ENCODE measurements at places on chromosomes 4 and X.

DNA sequence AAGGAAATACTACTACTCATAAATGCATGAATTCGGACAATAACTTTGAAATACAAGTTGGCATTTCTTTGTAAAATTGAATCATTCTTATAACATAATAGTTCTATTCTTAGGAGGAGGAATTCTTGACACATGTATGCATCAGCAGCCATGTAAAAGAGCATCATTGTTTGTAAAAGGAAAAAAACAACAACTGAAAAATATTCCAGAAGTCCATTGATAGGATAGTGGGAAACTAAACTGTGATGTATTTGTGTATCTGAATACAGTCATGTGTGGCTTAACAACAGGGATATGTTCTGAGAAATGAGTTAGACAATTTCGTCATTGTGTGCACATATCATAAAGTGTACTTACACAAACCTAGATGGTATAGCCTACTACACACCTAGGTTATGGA lies 102.0 kb upstream of the SH3RF1 start:
- no peak for DNase-seq

DNA sequence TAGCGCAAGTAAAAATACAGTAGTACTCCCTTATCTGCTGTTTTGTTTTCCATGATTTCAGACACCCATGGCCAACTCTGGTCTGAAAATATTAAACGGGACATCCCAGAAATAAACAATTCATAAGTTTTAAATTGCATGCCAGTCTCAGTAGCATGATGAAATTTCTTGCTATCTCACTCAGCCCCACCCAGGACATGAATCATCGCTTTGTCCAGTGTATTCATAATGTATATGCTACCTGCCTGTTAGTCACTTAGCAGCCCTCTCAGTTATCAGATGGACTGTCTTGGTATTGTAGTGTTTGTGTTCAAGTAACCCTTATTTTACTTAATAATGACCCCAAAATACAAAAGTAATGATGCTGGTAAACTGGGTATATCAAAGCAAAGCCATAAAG lies 158.2 kb upstream of the DDIT4L start:
- DNase-seq = no peak

DNA sequence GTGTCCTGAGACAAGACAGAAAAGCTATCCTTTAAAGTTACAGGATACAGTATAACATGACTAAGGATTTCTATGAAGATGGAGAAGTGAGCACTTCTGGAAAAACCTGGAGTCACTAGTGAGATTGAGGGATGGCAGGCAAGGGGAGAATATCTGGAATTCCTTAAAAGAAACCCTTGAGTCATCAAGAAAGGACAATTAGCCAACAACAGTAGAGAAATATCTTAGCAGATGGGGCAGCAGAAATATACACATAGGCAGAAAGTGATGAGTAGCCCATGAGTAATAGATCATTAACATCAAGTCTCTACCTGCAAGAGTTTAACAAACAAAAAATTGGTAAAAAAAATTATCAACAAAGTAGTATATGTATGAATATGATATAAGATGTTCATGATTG lies 858.8 kb upstream of the FRG1 start:
- no peak for DNase-seq

GRCh38 chr4:186300659-186301390 lies 34.8 kb downstream of the F11 start:
- no peak for DNase-seq

DNA sequence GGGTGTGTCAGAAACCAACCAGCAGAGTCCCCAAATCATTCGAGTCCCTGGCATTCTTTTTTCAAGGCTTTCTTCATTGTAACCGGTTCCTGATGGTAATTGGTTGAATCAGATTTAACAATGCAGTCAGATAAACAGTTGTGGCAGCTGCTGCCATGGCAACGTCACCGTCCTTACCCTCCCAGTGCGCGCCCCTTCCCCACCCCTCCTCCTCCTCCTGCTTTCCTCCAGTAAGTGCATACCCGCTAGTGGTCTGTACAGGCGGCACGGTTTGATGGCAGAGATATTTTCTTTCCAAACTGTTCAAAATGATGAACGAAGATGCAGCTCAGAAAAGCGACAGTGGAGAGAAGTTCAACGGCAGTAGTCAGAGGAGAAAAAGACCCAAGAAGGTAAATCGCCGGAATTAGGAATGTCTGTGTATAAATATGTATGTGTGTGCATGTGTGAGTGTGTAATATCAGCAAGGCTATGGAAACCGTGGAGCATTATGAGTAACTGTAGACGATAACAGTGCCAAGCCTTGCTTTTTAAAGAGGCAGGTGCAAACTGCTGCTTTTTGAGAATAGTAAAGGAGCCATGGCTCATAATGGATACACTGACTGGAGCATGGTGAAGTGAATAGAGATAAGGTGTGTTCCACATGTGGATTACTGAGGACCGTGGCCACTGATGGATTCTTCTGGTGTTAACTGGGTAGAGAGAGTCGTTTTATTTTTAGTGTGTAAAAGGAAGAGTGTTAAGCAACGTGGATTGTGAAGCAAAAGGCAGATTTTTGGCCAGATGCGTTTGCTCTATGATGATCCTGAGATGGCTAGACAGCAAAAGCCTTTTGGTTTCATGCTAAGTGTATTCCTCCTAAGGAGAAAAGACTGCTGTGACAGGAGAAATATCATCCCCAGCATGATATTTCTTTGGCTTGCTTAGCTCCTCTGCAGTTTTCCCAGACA lies at the start of gene ANK2:
TSS of gene ANK2 (plus strand) at position 233 of the 950 bp plus-strand sequence. CDS start at position 309, 76 bp downstream.
- no peak for DNase-seq

DNA sequence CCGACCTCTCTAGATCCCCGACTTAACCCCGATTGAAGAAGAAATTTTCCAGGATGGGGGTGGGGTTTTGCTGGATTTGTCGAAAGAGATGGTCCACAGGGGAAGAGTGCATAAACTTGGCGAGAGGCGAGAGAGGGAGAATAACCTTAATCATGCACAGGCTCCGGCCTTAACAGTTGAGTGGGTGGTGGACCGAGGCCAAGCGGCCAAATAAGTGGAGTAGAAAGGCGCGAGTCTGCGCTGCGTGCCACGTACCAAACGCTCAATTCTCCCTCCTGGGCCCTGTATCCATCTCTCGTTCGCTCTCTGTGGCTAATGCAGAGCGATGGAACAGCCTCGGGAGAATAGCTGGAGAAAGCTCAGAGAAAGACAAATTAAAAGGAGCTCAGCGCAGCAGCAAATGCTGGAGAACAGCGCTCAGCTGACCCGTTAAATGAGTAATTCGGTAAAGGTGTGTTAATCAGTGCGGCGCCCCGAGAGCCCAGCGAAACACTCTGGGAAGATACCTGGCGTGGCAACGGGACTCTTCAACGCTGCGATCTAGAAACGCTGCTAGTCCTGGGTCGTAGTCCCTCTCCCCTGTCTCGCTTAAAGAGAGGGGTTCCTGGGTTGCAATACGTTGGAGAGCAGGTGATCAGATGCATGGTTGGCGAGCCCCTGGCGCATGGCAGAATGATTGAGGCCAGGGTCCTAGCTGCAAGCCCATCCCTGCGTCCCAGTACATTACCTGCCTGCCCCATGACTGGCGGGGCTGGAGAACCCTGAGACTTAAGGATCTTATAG lies 887 bp upstream of the IL1RAPL2 start:
- DNase-seq = no peak

DNA sequence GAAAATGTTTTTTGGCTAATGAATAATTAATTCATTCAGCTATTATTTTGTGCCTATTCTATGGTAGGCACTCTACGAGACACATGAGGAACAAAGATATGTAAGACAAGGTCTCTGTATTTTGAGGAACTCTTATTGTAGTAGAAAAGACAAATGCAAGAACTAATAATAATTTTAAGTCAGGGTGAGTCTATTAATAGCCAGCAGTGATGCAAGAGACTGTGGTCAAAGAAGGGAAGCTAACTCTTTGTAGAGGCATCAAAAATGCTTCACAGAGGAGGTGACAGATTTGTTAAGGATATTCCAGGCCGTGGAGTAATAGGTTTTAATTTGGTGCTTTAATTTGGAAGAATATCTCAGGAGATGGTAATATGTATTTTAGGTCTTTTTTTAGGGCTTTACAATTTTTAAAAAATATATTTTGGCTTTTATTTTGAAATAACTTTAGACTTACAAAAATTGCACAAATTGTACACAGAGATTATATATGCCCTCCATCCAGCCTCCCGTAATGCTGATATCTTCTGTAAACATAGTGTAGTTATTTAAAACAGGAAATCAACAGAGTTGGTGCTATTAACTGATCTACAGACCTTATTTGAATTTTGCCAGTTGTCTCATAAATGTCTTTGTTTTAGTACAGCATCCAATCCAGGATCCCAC lies 48.1 kb downstream of the DCLK2 start:
- no peak for DNase-seq

DNA sequence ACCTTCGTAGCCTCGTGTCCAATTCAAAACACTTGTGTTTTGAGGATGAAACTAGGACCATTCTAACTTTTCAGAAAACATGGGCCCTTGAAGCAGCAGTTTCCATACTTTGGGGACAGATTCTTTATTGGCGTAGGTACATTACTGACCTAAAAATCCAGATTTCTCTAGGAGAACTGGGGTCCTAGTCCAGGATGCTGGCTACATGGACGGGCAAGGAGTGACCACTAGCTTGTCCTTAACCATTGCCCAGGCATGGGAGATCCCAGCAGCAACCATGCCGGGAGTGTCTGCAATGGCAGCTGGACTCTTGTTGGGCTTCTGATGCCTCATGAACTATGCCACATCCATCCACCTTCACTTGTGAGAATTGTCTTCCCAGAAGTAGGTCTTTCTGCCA lies 62.2 kb upstream of the WDR1 start:
- DNase-seq = no peak

DNA sequence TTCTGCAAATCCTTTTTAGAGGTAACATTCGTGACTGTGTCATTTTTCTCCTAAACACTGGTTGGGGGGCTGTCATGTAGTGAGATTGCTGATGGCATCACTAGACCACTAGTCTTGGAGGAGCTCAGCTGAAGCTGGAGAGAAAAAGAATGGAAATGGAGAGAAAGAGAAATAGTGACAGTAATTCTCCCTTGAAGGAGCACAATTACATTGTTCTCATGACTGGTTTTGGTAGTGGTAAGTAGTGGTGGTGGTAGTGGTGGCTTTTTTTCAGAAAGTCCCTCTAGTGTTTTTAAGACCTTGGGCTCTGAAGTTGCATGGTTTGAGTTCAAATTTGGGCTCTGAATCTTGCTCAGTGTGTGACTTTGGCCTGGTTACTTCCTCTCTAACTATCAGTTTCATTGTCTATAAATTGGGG lies 99.8 kb downstream of the LARP7 start:
- no peak for DNase-seq

DNA sequence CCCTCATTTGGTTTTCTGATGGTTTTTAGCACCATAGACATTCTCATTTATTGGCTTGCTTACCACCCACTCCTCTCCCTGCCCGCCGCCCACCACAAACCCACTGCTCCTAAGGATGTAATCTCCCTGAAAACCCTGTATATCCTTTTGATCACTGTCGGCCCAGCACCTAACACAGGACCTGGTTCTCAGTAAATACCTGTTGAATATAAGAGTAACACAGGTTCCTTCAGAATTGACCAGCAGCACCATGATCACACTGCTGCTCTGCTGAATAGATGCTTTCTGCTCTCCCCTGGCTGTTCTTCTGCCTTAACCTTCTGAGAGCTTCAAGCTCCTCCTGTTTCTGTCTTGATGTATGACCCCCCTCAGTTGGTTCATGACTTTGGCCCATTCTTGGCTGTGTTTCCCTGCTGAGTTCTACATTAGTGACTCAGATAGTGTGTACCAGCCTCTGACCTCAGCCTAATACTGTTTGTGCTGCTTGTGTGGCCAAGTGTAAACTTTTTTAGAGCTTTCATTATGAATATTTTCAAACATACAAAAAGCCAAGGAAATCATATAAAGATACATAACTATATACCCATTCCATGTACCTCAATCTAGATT lies 265.3 kb downstream of the FRMPD4 start:
- DNase-seq = no peak

DNA sequence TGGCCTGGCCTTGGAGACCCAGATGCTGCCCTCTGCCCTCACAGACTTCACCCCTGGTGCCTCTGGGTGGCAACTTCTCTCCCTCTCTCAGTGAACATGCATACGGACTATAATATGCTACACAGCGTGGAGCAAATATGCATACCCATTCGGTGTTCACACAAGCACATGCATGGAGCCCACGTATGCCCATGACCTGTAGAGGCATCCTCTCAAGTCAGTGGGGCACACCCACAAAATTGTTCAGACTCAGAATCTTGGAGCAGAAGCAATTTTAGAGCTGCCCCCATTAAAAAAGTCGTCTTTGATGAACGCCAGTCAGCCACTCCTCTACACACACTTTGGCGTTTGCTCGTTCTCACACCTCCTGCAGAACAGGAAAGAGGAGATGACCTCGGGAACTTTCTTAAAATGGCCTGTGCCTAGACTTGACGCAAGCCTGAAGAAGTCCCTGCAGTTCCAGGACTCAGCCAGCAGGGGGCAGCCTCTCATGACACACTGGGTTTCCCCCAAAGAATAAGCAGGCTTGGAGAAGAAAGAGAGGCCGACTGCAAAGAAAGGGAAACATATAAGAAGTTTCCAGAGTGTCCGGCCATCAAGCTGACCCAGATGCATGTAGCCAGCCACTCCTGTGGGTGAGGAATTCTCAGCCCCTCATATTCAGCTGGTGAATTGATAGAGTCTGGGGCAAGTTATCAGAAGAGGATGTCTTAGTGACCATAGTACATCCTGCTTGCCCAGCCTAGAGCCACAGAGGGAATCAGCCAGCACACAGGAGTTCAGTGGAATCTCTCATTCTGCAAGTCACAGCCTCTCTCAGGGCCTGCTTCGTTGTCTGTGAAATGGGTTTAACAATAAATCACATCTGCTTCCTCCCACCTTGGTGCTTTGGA lies 17.3 kb downstream of the APLN start:
- peak; percentile 58 for DNase-seq

GRCh38 chrX:130212371-130212770 lies 40.6 kb downstream of the RAB33A start:
- no peak for DNase-seq

- DNase-seq = no peak
These were observed 1.1 kb upstream of the GPM6A start for GRCh38 chr4:175813204-175813603.

DNA sequence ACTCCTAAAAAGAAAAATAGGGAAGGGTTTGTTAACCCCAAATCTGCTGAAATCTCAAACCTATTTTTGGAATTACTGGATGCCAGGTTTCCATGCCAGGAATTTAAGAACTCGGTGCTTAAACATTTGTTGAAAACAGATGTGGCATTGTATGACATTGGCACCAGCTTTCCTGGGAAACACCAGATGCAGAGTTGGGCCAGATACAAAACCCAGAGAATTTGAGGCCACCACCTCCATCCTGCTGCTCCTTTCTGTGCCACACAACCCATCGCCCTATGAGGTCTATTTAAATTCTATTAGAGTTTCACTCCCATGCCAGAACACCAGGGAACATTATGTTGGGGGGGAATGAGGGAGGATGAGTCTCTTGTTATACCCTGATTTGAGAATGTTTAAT lies 71.7 kb downstream of the ARAP2 start:
- DNase-seq = no peak

Measured in stimulated activated CD8-positive, alpha-beta memory T cell treated with anti-CD3 and anti-CD28 coated beads, Interleukin-7, amount 100 ng/mL, for 1 hour (primary cell).